T-helper 17 cell (primary cell): ENCODE measurements at places on chromosomes 6 and 20. TPM values are rescaled to one million over a fixed set of nuclear protein-coding genes. Genes with fewer than 3 reads are reported as not detected.

SLC17A3 gene
- total RNA-seq: 1.3 TPM

TBX18 gene
- total RNA-seq: not detected

SLC4A11 gene
- total RNA-seq: 0.37 TPM

ATP6V1G2 gene
- total RNA-seq: 2.0 TPM

SYCP2 gene
- 6.0 TPM for total RNA-seq

PRKN gene
- 8.3 TPM for total RNA-seq

SLC22A3 gene
- total RNA-seq: not detected

FLOT1 gene
- total RNA-seq: 25.6 TPM

KIF13A gene
- 1.4 TPM for total RNA-seq

ECT2L gene
- not detected for total RNA-seq

SPATS1 gene
- not detected for total RNA-seq

SLC35F1 gene
- not detected for total RNA-seq

LAMP5 gene
- total RNA-seq: not detected

PPP1R3D gene
- total RNA-seq: 3.9 TPM

FAM83D gene
- total RNA-seq: 2.1 TPM

MUCL3 gene
- not detected for total RNA-seq

FAM217B gene
- 16.8 TPM for total RNA-seq

GHRH gene
- total RNA-seq: not detected

FLRT3 gene
- total RNA-seq: not detected

FAM184A gene
- 2.1 TPM for total RNA-seq

NKAIN2 gene
- 0.13 TPM for total RNA-seq

FAM83C gene
- total RNA-seq: not detected

CD83 gene
- 78.7 TPM for total RNA-seq

GSTA2 gene
- total RNA-seq: not detected

SCRT2 gene
- not detected for total RNA-seq

SEC63 gene
- 86.7 TPM for total RNA-seq

RBM39 gene
- 1,109 TPM for total RNA-seq

CCN2 gene
- 0.20 TPM for total RNA-seq

UNC93A gene
- total RNA-seq: not detected

MAFB gene
- 8.9 TPM for total RNA-seq

OR12D1 gene
- not detected for total RNA-seq

ULBP1 gene
- total RNA-seq: 0.20 TPM

CD109 gene
- 0.83 TPM for total RNA-seq

TGM3 gene
- not detected for total RNA-seq

MAK gene
- 0.75 TPM for total RNA-seq

EDN3 gene
- 0.92 TPM for total RNA-seq

EPB41L1 gene
- 0.23 TPM for total RNA-seq

TEAD3 gene
- not detected for total RNA-seq

LINC00237 gene
- total RNA-seq: not detected

STMND1 gene
- total RNA-seq: not detected

IRF4 gene
- 32.8 TPM for total RNA-seq

HSPA1L gene
- 3.5 TPM for total RNA-seq

RNF39 gene
- total RNA-seq: not detected
